ENCODE measurements at places on chromosomes 13 and 19.

DNA sequence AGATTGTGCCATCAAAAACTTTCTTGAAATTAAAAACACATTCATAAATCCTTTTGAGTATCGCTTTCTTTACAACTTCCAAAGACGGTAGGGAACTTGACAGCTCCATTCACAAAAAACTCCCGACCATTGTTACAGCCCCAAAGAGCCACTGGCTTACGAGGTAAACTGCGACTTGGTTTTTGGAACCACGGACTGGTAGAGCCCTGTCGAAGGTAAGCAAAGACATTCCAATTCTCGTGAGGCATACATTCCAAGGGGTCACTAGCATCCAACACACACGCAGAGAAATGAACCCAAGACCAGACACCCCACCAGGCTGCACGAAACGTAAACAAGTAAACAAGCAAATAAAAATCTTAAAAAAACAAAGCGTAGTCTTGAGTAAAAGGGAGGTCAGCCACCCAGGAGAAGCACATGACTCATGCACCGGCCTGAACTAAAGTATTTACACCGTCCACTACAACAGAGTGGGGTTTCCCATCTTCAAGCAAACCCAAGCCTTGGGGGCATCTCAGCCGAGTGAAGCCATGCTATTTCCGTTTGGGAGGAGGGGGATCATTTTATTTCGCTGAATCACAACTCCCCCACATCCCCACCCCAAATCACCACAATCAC is 1.4 kb downstream of the BRD4 start:
- no peak for DNase-seq

DNA sequence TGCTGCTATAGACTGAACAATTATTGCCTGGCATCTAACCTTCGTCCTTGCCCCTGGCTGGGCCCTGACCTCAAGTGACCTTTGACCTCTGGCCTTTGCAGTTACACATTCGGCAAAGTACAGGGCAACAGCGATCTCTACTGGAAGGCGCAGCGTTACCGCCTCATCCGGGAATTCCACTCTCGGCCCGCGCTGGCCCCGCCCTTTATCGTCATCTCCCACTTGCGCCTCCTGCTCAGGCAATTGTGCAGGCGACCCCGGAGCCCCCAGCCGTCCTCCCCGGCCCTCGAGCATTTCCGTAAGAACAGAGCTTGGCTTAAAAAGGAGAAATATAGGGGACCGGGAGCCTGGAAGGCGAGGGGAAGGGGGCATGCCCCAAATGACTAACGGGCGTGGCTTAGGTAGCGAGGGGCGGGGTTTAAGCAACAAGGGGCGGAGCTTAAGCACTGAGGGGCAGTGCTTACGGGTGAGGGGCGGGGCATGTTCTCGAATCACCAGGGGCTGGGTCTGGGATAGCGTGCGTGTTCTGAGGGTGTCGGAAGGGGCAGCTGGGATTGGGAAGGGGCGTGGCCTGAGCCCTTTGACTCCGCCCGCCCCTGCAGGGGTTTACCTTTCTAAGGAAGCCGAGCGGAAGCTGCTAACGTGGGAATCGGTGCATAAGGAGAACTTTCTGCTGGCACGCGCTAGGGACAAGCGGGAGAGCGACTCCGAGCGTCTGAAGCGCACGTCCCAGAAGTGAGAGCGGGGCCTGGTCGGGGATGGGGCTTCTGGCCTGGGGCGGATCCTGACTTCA is 52.7 kb downstream of the TRPM4 start:
- DNase-seq, result no peak

- DNase-seq, result no peak
These were observed 25.4 kb downstream of the TUBA3C start for GRCh38 chr13:19156013-19156825.

DNA sequence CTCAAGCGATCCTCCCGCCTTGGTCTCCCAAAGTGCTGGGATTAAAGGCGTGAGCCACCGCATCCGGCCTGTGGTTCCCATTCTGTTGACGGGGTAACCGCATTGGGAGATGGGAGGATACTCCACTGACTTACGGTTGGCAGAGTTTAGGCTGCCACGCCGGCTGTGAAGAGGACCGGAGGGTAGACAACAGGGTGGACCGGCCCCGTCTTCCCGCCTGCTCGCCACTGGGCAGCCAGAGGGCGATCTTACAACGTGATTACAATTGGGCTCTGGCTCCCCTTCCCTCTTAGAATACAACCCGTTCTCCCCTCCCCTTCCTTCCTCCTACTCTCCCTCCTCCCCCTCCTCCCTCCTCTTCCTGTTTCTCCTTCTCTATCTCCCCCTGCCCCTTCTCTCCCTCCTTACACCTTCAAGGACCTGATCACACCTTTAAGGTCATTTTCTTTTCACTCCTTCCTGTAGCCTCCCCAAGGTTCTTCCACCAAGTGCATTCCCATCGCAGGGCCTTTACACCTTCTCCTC is 957 bp upstream of the CCDC194 start:
- no peak for DNase-seq

DNA sequence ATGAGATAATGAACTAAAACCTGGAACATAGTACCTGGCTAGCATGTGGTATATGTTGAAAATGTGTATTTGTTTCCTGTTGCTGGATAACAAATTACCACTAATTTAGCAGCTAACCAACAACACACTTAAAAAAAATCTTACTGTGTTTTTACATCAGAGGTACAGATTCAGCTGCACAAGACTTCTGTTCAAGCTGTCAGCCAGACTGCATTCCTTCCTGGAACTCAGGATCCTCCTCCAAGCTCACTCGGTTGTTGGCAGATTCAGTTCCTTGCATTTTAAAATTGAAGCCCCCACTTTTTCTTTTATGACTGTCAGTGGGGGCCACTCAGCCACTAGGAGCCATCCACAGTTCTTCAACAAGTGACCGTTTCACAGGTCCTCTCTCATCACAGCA is 246.9 kb upstream of the DACH1 start:
- no peak for DNase-seq

Data from cortex of kidney (tissue), 1 donor.